Activated naive CD4-positive, alpha-beta T cell treated with anti-CD3 and anti-CD28 coated beads, Interleukin-2, amount 50 U/mL, for 72 hours (primary cell): ENCODE measurements at places on chromosomes 12 and 14. TPM values are rescaled to one million over a fixed set of nuclear protein-coding genes. Genes with fewer than 3 reads are reported as not detected.

Gene PTPRB
- not detected for total RNA-seq

Gene MLEC
- total RNA-seq = 89.9 TPM

Gene SMCO3
- total RNA-seq = not detected

Gene GDF3
- total RNA-seq = not detected

DNA sequence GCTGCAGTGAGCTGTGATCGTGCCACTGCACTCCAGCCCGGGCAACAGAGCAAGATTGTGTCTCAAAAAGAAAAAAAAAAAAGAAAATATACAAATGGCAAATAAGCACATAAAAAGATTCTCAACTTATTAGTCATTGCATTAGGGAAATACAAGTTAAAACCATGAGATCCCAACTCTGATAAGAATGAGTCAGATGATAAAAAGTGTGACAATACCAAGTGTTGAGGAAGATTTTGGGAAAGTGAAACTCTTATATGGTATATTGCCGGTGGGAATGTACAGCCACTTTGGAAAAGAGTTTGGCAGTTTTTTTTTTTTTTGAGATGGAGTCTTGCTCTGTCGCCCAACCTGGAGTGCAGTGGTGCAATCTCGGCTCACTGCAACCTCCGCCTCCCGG lies 7.6 kb upstream of the PRPF40B start:
- DNase-seq = no peak
